ENCODE measurements at places on chromosomes 11 and 22. TPM values are rescaled to one million over a fixed set of nuclear protein-coding genes. Genes with fewer than 3 reads are reported as not detected.

GRCh38 chr22:45318168-45318557 is 8.4 kb downstream of the FAM118A start:
- DNase-seq, result no peak
- peaks cover 1% of the 10 kb centered on the region for H3K27me3 ChIP-seq
- H3K4me1 ChIP-seq, result peaks cover 17% of the 10 kb centered on the region
- H3K36me3 ChIP-seq, result no peaks in the 10 kb centered on the region
- no peak overlapping the region for H3K27ac ChIP-seq

The OOSP1 gene
- 0.54 TPM for total RNA-seq

- H3K36me3 ChIP-seq, result peaks cover 14% of the 10 kb centered on the region
- peak; percentile 68 for DNase-seq
- peak within 1 kb of the TSS; percentile 99 for H3K27ac ChIP-seq
- peaks cover 32% of the 10 kb centered on the region for H3K4me1 ChIP-seq
- H3K27me3 ChIP-seq, result peaks cover 18% of the 10 kb centered on the region
These were observed at the start of gene SPTBN2 for GRCh38 chr11:66728693-66729385. Gene SPTBN2, minus strand, starts transcription at chr11:66729216. Its CDS starts 7,976 bp downstream, at chr11:66721240.

The IMMP1L gene
- total RNA-seq, result 34.3 TPM

- peaks cover 5% of the 10 kb centered on the region for H3K27me3 ChIP-seq
- H3K4me3 ChIP-seq, result no peak overlapping the region
- H3K27ac ChIP-seq, result peak overlapping the region; percentile 54
- peaks cover 4% of the 10 kb centered on the region for H3K36me3 ChIP-seq
- H3K4me1 ChIP-seq, result peaks cover 21% of the 10 kb centered on the region
- peak; percentile 67 for DNase-seq
These were observed 31.6 kb upstream of the ACCSL start for GRCh38 chr11:44016131-44016530.

The CLMP gene
- 24.2 TPM for total RNA-seq

DNA sequence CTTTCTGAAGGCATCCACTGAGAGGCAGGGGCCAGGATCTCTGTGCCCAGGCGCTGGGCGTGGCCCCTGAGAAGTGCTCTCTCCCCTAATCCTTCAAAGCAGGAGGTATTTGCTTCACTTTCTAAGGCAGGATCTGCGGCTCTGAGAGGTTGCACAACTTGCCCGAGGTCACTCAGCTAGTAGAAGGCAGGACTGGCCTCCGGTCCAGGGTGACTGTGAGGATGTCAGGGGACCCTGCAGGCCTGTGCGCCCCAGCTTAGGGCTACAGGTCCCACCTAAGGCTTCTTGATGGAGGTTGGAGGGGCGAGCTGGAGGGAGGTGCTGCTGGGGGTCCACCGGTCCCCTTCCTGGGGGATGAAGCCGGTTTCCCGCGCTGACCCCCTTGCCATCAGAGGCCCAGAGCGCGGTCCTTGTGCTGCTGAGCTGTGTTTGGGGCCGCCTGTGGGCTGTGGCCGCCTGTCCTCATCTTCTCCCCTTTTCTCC is 979 bp downstream of the SMIM38 start:
- no peak overlapping the region for H3K4me3 ChIP-seq
- H3K27ac ChIP-seq, result no peak overlapping the region
- no peak for DNase-seq
- peaks cover 4% of the 10 kb centered on the region for H3K27me3 ChIP-seq
- H3K4me1 ChIP-seq, result peaks cover 1% of the 10 kb centered on the region

DNA sequence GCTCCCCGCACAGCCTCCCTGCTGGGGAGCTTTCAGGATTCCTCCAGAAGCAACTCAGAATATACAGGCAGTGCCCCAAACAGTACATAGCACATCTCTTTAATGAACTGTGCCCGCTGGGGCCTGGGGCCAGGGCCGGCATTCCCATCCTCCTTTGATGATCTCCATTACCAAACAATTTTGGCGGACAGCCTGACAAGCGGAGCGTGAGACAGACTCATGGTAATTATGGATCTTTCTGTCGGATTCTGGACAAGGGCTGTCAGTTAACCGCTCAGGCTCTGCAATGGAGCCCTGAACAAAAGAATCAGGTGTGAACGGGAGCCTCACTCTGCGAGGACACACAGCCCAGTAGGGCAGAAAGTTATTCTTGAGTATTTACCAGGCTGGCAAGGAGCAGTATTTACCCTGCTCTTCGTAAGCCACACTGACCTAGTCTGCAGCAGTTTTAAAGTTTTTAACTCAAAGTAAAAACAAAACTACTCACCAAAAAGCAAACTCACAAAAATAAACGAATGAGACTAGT is 174.0 kb downstream of the TBC1D22A start:
- H3K4me3 ChIP-seq, result no peak overlapping the region
- no peak overlapping the region for H3K27ac ChIP-seq
- peaks cover 8% of the 10 kb centered on the region for H3K27me3 ChIP-seq
- H3K36me3 ChIP-seq, result peaks cover 5% of the 10 kb centered on the region
- no peak for DNase-seq

The OR52B4 gene
- not detected for total RNA-seq

DNA sequence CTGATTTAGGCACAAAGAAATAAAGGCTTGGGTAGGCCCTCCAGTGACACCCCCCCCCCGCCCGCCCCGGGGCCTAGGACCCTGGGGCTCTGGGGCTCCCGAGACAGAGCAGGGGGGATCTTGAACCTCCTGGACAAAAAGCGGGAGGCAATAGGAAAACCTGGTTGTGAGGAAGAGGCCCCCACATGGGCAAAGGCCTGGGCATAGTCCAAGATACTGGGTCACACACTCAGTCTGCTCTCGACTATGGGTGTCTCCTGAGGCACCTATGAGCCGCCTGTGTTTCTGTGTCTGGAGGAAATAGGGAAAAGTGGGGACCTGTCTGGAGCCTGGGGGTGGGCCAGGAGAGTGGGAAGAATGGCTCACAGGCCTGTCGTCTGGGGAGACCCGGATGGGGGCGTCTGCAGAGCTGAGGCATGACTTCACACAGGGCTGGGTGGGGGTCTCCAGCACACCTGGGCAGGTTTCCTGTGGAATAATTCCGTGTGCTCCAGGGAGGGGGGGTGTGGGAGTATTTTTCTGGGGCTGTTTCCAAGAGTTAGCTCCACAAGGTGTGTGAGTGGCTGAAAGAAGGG is 2.4 kb upstream of the MN1 start:
- peaks cover 19% of the 10 kb centered on the region for H3K27me3 ChIP-seq
- peaks cover 7% of the 10 kb centered on the region for H3K4me1 ChIP-seq
- H3K27ac ChIP-seq, result no peak overlapping the region
- no peak overlapping the region for H3K4me3 ChIP-seq

DNA sequence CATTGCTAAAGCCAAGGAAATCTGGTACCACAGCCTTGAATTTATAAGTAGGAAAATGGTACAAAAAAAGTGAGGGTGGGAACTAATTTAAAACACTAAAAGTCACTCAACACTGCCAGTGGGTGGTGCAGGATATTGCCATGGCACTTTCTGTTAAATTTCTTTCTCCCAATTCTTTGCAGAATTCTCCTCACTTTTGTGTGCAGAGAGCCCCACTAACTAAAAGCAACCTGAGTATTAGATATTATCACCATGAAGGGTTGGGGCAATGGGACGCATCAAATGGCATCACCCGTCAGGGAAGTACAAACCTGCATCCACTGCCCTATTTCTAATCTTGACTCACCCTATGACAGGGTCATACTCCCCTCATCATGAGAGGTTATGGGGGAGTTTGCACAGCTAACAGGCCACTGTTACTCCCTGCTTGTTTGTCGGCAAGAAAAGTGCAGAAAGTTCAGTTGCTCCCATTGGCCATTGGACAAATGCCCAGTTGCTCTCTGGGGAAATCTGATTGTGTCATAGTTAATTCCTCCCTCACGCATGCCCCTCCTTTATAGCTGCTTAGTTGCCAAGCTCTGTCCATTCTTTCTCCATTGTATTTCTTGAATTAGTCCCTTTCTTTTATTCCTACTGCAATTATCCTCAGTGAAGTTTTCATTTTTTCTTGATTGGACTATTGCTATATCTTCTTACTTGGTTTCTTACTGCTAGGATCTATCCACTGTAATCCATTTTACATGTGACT is 93.8 kb upstream of the BLID start:
- no peak overlapping the region for H3K27ac ChIP-seq
- H3K4me3 ChIP-seq, result no peak overlapping the region
- H3K27me3 ChIP-seq, result no peaks in the 10 kb centered on the region
- no peaks in the 10 kb centered on the region for H3K4me1 ChIP-seq
- no peak for DNase-seq

- H3K4me1 ChIP-seq, result no peaks in the 10 kb centered on the region
- no peaks in the 10 kb centered on the region for H3K27me3 ChIP-seq
- no peak for DNase-seq
- no peaks in the 10 kb centered on the region for H3K36me3 ChIP-seq
- H3K27ac ChIP-seq, result no peak overlapping the region
- no peak overlapping the region for H3K4me3 ChIP-seq
These were observed 25.5 kb downstream of the MYEOV start for GRCh38 chr11:69319255-69320106.

DNA sequence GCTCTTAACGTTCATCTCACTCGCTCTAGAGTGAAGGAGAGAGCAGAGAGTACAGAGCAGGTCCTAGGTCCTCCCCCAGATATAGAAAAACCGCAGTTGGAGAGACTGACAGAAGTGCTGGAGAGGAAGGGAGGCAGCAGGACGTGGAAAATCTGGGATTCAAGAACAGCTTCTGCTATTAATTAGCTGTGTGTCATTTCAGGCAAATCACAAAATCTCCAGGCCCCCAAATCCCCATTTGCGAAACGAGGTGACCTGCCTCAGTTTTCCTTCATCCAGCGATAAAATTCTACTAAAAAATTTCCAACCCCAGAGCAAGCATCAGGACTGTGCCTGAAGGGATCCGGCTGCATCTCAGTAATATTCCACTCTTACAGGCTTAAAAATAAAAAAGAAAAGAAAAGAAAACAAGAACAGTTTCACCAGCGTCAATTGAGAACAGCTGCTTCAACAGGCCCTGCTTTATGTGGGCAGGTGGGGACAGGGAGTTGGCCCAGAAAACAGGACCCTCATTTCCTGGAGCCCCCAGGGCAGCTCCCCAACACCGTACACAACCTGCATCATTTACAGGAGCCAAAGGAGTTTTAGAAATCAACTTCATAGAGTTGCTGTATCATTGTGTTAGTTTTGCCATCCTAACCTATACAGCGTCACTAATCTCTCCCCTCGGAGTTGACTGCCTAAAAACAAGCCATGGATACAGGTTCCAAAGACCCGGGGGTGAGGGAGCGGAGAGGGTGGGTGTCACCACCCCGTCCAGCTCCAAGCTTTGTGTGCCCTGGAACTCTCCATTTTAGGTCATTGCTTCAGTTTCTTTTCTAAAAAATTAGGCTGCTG is 2.3 kb upstream of the MALAT1 start:
- DNase-seq, result no peak
- H3K4me1 ChIP-seq, result peaks cover 36% of the 10 kb centered on the region
- peaks cover 2% of the 10 kb centered on the region for H3K36me3 ChIP-seq
- H3K27ac ChIP-seq, result peak overlapping the region; percentile 99
- H3K4me3 ChIP-seq, result peak overlapping the region; percentile 87

GRCh38 chr11:115360186-115360824 is 143.9 kb downstream of the CADM1 start:
- no peak overlapping the region for H3K27ac ChIP-seq
- H3K36me3 ChIP-seq, result peaks cover 3% of the 10 kb centered on the region
- no peak for DNase-seq
- H3K4me3 ChIP-seq, result no peak overlapping the region

- no peaks in the 10 kb centered on the region for H3K36me3 ChIP-seq
- H3K27ac ChIP-seq, result no peak overlapping the region
- no peaks in the 10 kb centered on the region for H3K27me3 ChIP-seq
- peaks cover 11% of the 10 kb centered on the region for H3K4me1 ChIP-seq
These were observed 11.8 kb downstream of the C11orf96 start for GRCh38 chr11:43954241-43954640.
